A549 treated with ZK216348 at 1 μM for 4 hours (cell line): ENCODE measurements at places on chromosomes 2 and 18. TPM values are rescaled to one million over a fixed set of nuclear protein-coding genes. Genes with fewer than 3 reads are reported as not detected.

CIB4 gene
- 0.44 to 0.93 TPM (median 0.52 TPM) in 3 of 5 replicates, not detected in the others for total RNA-seq

RTP5 gene
- total RNA-seq, result not detected in 5 replicates

PTPRN gene
- 1.1 to 1.8 TPM (median 1.4 TPM) in 5 replicates for total RNA-seq

ECEL1 gene
- total RNA-seq, result 0.07 to 0.31 TPM (median 0.21 TPM) in 4 of 5 replicates, not detected in the other

SCLY gene
- 15.9 to 24.0 TPM (median 22.0 TPM) in 5 replicates for total RNA-seq

DSG1 gene
- total RNA-seq, result not detected in 5 replicates

MSGN1 gene
- total RNA-seq, result not detected in 5 replicates

SLC30A3 gene
- 1.9 to 4.2 TPM (median 3.6 TPM) in 5 replicates for total RNA-seq

TDRD15 gene
- not detected in 5 replicates for total RNA-seq

FBXO48 gene
- total RNA-seq, result 0.35 to 0.71 TPM (median 0.56 TPM) in 5 replicates

NTSR2 gene
- total RNA-seq, result not detected in 5 replicates

KLHL14 gene
- not detected in 5 replicates for total RNA-seq

ZNF532 gene
- 17.5 to 26.4 TPM (median 22.4 TPM) in 5 replicates for total RNA-seq

GREB1 gene
- 2.2 to 3.7 TPM (median 2.7 TPM) in 5 replicates for total RNA-seq

CCDC141 gene
- total RNA-seq, result 0.13 TPM in 1 of 5 replicates, not detected in the others

IL1B gene
- 0.22 to 0.33 TPM in 2 of 5 replicates, not detected in the others for total RNA-seq

CTAGE1 gene
- not detected in 5 replicates for total RNA-seq

ZC3H6 gene
- total RNA-seq, result 0.26 to 0.85 TPM (median 0.33 TPM) in 5 replicates

CHRND gene
- total RNA-seq, result not detected in 5 replicates

SGO2 gene
- total RNA-seq, result 7.8 to 15.8 TPM (median 14.9 TPM) in 5 replicates

MROH2A gene
- 0.18 to 0.22 TPM in 2 of 5 replicates, not detected in the others for total RNA-seq

LOXHD1 gene
- not detected in 5 replicates for total RNA-seq

SIGLEC15 gene
- total RNA-seq, result 0.05 to 0.12 TPM in 2 of 5 replicates, not detected in the others

FBXO36 gene
- 0.92 to 2.6 TPM (median 1.2 TPM) in 5 replicates for total RNA-seq

NFU1 gene
- 42.0 to 85.5 TPM (median 47.8 TPM) in 5 replicates for total RNA-seq

AGXT gene
- not detected in 5 replicates for total RNA-seq

TANC1 gene
- 6.1 to 10.0 TPM (median 8.9 TPM) in 5 replicates for total RNA-seq

MEP1B gene
- total RNA-seq, result 0.09 TPM in 1 of 5 replicates, not detected in the others

FIGN gene
- 1.3 to 3.3 TPM (median 2.1 TPM) in 5 replicates for total RNA-seq

MYO7B gene
- 0.14 to 0.43 TPM (median 0.25 TPM) in 4 of 5 replicates, not detected in the other for total RNA-seq

FEV gene
- not detected in 5 replicates for total RNA-seq

SATB2 gene
- total RNA-seq, result 2.8 to 3.8 TPM (median 3.0 TPM) in 5 replicates

DES gene
- total RNA-seq, result 0.18 to 0.51 TPM (median 0.40 TPM) in 3 of 5 replicates, not detected in the others

CDCA7 gene
- total RNA-seq, result 32.3 to 49.4 TPM (median 45.8 TPM) in 5 replicates

C2orf15 gene
- total RNA-seq, result 0.39 to 0.99 TPM (median 0.53 TPM) in 5 replicates

CFAP53 gene
- total RNA-seq, result 0.19 to 0.62 TPM (median 0.35 TPM) in 5 replicates

KIAA2012 gene
- total RNA-seq, result not detected in 5 replicates

SPATA3 gene
- not detected in 5 replicates for total RNA-seq

REV1 gene
- total RNA-seq, result 7.6 to 14.5 TPM (median 12.3 TPM) in 5 replicates

SMARCAL1 gene
- total RNA-seq, result 15.4 to 18.5 TPM (median 16.1 TPM) in 5 replicates

NCKAP1 gene
- 72.7 to 111 TPM (median 93.6 TPM) in 5 replicates for total RNA-seq

CD207 gene
- total RNA-seq, result not detected in 5 replicates

MFSD2B gene
- 0.15 to 0.63 TPM (median 0.41 TPM) in 5 replicates for total RNA-seq

LAMA1 gene
- 0.02 to 0.12 TPM (median 0.07 TPM) in 5 replicates for total RNA-seq

TFCP2L1 gene
- 7.1 to 10.9 TPM (median 9.5 TPM) in 5 replicates for total RNA-seq

HJURP gene
- total RNA-seq, result 68.3 to 93.0 TPM (median 68.9 TPM) in 5 replicates

MARCHF4 gene
- 30.1 to 45.6 TPM (median 35.6 TPM) in 5 replicates for total RNA-seq

IRS1 gene
- 12.8 to 18.7 TPM (median 18.2 TPM) in 5 replicates for total RNA-seq

C2orf81 gene
- total RNA-seq, result 2.1 to 3.7 TPM (median 3.0 TPM) in 5 replicates

UGT1A6 gene
- 0.65 to 1.6 TPM (median 1.0 TPM) in 5 replicates for total RNA-seq

DCTN1 gene
- total RNA-seq, result 107 to 172 TPM (median 149 TPM) in 5 replicates

SDC1 gene
- total RNA-seq, result 128 to 234 TPM (median 196 TPM) in 5 replicates
